ENCODE measurements at places on chromosomes 6 and 20.
A peak's percentile ranks its signal among the peaks of the same experiment; 100 is the strongest.

DNA sequence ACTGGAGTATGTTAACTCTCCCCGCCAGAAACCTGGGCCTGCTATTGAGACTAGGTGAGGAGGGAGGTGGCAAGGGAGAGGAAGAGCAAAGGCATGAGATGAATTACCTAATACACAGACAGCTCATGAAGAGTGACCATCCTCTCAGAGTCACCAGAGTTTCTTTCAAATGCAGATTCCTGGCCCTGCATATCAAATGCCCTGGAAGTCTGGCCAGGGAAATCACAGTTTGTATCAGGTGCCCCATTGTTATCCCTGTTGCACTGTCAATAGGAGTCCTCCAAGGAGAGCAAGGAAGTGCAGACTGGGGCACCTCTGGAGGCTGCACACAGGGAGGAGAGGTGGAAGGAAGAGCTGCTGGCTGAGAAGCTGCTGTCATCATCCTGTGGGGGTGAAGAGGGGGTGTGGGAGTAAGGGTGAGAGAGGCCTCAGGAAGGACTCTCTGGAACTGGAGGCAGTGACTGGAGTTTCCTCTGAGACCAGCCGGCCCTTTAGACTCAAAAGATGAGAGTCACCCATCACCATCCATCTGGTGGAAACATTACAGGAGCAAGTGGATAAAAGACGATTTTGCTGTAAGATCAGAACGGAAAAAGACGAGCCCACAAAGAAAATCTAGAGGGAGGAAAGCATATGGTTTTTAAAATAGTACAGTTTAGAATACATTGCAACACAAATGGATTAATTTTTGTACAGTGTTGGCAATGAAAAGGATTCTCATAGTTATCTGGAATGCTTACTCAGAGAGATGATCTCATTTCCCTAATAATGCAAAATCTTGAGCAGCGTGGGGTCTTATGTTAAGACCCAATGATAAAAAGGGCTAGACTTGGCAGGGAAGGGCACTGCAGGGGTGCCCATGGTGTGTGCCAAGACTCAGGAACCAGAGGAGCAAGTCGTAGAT is 268.1 kb downstream of the UST start:
- no peak for DNase-seq

DNA sequence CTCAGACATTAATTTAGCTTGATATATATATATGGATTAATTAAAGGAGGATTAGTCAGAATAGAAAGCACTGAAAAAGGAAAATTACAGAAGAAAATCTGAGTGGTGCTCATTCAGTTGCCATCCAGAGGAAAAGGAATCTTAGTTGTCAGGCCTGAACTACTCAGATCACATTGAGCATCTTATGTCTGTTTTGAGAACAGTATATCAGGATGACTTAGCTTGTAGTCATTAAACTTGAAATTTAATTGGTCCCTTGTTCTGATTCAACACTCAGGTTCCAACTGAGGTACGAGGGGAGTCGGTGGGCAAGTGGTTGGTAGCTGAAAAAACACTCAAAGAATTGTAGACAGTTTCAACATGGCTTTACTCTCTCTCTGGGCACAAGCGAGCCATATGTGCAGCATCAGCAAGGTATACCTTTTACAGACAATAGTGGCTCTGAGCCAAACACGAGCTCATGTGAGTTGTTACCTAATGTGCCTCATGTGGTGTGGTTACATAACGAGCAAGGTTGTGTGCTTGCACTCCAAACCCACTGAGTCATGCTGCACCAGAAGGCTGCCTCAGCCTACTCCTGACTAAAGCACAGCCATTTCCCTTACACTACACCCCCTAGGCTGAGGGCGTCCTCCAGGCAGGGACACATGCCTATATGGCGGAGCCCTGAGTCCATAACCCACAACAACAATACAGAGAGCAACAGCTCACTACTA is 73.0 kb upstream of the HMGN3 start:
- no peak for DNase-seq

GRCh38 chr6:106381223-106381622 is 20.7 kb downstream of the CRYBG1 start:
- no peak for DNase-seq

GRCh38 chr6:106611030-106611429 is 18.3 kb downstream of the RTN4IP1 start:
- no peak for DNase-seq

DNA sequence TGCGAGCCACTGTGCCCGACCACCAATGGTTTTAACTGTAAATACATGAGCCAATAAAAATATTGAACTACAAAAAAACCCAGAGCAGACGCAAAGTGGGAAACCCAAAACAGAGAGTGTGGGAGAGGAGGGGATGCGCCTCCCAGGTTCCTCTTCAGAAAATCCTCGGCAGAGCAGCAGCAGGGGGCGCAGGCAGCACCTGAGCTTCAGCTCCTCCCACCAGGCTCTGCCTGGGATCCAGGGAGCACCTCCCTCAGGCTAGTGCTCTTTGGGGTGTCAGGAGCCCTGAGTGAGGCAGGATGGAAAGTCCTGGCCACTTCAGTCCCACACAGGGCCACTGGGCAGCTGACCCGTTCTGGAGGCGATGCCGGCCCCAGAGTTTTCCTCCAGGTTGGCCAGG is 536.9 kb upstream of the CDH4 start:
- no peak for DNase-seq

DNA sequence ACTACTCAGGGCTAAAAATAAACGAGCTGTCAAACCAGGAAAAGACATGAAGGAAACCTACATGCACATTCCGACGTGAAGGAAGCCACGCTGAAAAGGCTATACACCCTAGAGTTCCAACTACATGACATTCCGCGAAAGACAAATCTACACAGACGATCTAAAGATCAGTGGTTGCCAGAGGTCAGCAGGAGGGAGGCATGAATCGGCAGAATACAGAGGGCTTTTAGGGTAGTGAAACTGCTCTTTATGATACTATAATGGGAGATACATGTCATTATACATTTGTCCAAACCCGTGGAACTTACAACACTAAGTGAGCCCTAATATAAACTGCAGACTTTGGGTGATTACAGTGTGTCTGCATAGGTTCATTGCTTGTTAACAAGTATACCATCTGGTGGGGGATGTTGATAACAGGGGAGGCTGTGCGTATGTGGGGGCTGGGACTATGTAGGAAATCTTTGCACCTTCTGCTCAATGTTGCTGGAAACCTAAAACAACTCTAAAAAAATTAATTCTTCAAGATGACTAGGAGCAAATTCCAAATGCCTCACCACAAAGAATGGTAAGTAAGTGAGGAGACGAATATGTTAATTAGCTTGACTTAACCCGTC is 132.2 kb upstream of the CDH4 start:
- no peak for DNase-seq

- DNase-seq = peak; percentile 24
These were observed 12.1 kb upstream of the PDYN start for GRCh38 chr20:2005831-2006426.

- no peak for DNase-seq
These were observed 33.0 kb upstream of the SLCO4A1 start for GRCh38 chr20:62609279-62609720.

- no peak for DNase-seq
These were observed 76.2 kb upstream of the IPCEF1 start for GRCh38 chr6:154432533-154433476.

GRCh38 chr20:46430921-46431712 is 24.7 kb upstream of the ELMO2 start:
- no peak for DNase-seq

DNA sequence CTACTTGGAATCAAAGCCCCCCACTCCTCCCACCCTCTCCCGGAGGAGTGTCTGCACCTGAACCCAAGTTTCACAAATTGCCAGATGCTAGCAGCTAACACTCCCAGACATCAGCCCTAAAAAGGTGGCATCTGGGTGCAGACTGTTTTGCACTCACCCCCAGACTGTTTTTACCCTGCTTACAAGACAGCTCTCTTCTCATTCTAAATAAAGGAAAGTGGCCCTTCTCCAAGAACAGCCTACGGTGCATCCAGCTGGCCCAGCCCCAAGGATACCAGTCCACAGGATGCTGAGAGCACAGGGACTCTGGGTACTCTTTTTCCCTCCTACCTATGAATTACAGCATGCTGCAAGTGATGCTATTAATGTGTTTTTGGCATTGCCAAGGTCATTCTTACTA is 842.0 kb upstream of the FLRT3 start:
- DNase-seq = no peak

DNA sequence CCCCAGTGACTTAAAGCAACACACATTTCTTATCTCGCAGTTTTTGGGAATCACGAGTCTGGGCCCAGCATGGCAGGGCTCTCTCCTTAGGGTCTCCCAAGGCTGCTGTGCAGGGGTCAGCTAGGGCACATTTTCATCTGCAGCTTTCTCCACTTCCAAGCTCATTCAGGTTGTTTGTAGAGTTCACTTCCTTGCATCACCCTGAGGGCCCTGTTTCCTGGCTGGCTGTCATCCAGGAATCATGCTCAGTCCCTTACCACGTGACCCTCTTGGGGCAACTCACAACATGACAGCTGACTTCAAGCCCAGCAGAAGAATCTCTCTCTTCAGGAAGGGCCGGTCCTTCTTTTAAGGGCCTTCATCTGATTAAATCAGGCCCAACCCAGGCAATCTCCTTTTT is 21.3 kb downstream of the SNAP25 start:
- no peak for DNase-seq

DNA sequence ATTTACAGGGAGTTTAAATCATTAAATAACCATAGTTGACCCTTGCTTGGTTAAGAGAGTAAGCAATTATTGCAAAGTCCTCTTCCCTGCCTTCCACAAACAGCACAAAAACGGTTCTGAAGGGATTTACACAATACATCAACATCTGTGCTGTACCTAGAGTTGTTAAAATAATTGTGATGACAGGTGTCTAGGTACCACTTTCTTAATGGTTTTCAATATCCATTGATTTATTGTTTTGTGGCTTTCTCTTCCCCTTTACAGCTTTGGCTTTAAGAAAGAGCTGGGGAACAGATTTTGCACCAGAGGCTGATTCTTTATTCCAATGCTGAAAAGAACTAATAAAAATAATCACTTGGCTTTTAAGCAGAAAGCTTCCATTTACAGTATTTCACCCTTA is 598 bp upstream of the SOX4 start:
- no peak for DNase-seq

DNA sequence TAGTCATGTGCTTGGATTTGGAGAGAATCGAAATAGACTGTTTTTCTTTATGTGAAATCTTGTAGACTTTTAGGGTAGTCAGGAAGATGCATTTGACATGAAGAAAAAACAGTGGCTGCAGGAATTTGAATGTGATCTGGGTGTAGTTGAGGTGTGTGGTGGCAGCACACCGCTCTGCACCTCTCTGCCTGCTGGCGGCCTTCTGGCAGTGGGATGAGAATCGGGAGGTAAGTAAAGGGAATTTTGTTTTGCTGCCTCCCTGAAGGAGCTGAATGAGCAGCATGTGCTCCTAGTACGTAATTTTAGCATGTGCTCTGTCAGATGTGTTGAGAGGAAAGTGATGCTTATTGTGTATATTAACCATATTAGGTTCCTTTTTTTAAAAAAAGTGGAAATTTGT is 3.2 kb downstream of the TPD52L2 start:
- DNase-seq = no peak

DNA sequence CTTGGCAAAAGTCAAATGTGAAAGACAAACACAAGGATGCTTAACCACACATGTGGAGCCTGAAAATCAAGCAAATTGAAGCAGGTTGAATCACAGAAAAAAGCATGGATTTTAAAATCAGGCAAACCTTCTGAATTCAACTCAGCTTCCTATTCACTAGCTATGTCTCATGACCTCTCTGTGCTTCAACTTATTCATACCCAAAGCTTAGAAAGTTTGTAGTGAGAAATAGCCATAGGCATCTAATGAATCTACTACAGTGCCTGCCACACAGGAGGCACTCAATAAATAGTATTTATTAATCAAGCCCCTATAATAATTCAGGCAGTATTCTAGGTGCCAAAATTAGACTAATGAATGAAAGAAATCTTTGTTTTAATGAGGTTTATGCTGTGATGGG is 112.2 kb upstream of the TNFAIP3 start:
- DNase-seq = no peak

- DNase-seq = no peak
These were observed 42.1 kb downstream of the ANKRD6 start for GRCh38 chr6:89475101-89475500.

DNA sequence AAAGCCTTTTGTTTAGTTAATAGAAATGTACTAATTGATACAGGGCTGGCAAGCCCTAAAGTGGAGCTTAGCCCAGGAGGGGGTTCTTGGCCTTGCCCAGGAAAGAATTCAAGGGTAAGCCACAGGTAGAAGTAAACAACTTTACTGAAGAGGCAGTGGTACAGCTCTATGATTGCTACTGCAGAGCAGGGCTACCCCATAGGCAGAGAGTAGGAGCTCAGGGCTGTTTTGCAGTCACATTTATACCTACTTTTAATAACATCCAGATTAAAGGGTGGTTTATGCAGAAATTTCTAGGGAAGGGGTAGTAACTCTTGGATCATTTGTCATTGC is 680.4 kb upstream of the GJE1 start:
- no peak for DNase-seq

GRCh38 chr6:108712946-108713345 is 135.3 kb upstream of the ARMC2 start:
- no peak for DNase-seq

GRCh38 chr20:35561671-35562070 is 19.8 kb downstream of the ERGIC3 start:
- DNase-seq = no peak

DNA sequence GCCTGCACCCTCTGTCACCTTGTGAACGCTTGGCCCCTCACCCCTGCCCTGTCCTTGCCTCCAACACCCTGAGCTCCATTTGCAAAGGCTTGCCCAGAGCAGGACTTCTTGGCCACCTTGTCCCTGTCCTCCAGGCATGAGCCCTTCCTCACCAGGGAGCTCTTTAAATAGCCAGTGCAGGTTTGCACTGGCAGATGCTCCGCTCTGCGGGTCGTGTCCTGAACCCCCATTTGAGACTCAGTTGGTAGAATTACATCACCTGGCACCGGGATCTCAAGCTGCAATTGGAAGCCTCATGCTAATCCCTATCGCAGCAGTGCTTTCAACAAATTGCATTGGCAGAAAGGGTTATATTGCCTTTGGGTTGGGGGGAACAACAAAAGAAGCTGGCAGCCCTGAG is 85.9 kb downstream of the TRMT6 start:
- DNase-seq = no peak

DNA sequence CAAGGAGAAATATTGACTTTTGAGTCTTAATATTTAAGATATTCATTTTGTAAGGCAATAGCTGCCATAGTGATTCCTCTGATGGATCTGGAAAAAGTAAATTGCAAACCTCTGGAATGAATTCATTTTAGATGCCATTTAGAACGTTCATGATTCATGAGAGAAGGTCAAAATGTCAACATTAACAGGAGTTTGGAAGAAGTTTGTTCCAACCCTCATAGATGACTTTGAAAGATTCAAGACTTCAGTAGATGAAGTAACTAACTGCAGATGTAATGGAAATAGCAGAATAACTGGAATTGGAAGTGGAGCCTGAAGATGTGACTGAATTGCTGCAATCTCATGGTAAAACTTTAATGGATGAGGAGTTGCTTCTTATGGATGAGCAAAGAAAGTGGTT is 100.9 kb upstream of the CCN2 start:
- DNase-seq = no peak

DNA sequence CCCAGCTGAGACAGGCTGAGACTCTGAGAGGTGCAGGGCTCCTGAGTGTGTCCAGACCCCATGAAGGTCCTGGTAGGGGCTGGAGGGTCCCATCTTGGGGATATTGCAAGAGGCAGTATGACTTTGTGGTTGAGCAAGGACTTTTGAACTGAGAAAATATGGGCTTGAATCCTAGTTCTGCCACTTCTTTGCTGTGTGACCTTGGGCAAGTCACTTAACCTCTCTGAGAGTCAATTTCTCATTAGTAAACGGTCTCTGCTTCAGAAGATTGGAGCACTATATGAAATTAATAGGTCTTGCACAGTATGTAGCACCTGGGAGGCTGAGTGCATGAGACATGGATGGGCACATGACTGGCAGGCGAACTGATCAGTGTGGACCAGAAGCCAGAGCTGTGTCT is 42.7 kb downstream of the TFEB start:
- no peak for DNase-seq
